Head of caudate nucleus (tissue), 42 donors: ENCODE measurements at places on chromosomes 1 and 21.

GRCh38 chr1:88984569-88984968 lies 7.9 kb downstream of the KYAT3 start:
- DNase-seq, result no peak

- no peak for DNase-seq
Measured at GRCh38 chr1:57586842-57587241, 163.0 kb upstream of the DAB1 start.

DNA sequence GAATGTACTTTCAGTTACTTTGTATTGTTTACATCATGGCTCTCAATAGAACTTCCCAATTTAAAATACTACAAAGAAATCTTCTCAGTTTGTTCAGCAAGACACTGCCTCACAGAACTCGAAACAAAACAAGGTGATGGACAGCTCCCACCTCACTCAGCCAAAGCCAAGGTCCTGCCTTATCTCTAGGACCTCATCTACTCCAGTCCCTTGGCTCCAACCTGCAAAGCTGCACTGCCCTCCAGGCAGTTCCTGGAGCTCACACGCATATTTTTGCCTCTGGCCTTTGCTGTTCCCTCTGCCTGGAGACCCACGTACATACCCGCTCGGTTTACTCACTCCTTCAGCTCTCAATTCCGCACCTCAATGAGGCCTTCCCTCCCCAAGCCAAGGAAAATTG lies 40.3 kb downstream of the MCOLN2 start:
- no peak for DNase-seq

DNA sequence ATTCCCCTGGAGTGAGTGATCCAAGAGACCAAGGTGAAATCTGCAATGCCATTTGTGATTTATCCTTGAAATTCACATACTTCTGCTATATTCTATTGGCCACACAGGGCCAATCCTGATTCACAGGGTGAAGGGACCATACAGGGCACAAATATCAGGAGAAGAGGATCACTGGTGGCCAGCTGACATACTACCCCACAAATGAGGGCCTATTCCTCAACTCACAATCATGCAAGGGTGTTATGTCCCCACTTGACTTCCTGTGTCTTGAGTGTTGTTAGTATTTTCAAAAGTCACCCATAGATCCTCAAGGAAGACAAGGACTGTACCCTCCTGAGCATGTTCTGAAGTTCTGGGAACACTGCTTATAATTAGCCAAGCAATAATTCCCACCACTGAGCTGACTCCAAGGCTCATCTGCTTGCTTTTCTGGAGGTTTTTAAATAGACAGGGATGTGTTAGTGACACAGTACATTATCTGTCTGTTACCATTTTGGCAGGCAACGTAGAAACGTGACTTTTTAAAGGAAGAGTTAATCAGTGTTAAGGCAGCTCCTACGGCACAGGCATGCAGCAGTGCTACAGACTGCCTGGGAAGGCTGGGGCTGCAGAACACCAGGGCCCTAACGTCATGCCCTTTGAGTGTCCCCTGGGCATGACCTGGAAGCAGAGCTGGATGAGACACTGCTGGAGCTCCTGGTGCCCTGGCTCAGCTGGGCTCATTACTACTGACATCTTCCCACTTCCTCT lies 137.4 kb downstream of the FAM78B start:
- no peak for DNase-seq

- DNase-seq, result no peak
Measured at GRCh38 chr1:246208105-246208504, 299.0 kb downstream of the SMYD3 start.

GRCh38 chr1:1305300-1306069 lies 2.2 kb downstream of the ACAP3 start:
- DNase-seq, result peak; percentile 61

GRCh38 chr1:98763488-98764150 lies 102.1 kb downstream of the SNX7 start:
- no peak for DNase-seq

- no peak for DNase-seq
Measured at GRCh38 chr1:226293553-226293920, 15.4 kb downstream of the LIN9 start.

DNA sequence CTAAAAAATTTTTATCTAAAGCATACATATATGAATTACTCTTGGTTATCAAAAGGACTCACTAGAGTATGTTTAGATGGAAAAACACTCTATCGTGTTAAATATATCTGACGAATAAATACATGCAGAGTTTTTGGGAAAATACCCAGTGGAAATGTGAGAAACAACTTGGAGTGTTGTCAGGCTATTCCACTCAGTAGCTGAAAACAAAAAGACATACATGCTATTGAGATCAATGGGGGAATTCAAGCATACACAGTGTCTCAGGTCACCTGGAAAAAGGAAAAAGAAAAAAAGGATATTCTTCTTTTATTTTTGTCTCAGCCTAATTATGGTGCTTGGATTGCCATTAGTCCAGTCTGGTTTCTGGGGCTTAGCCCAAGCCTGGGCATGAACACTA lies 247.0 kb upstream of the LYPLAL1 start:
- DNase-seq, result no peak

DNA sequence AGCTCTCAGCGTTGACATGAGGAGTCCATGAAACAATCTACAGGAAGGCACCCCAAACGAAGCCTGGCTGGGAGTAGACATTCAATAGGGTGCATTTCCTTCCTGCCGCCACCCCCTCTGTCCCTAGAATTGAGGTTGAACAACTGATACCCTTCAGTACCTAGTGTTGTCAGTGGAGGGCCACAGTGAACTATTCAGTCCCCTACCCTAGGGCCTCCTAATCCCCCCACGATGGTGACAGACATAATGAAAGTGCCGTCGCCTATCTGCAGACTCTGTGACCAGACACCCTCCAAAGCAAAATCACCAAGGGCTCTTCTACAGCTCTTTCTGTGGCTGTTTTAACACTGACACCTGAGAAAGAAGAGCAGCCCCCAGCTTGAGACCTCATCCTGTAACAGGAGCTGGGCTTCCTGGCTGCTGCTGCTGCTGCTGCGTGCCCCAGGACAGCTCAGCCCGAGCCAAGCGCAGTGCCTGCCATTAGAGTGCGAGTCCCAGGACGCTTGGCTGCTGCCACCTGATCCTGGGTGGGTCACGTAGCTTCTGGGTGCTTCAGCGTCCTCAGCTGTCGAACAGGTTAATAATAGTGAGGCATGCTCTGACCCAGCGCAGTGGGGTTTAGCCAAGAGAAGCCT lies 183.0 kb downstream of the ZBTB18 start:
- DNase-seq, result no peak

GRCh38 chr1:203990118-203990517 lies 82.8 kb upstream of the SOX13 start:
- DNase-seq, result no peak

GRCh38 chr21:43900690-43901089 lies 35.7 kb downstream of the AGPAT3 start:
- DNase-seq, result no peak

GRCh38 chr21:22965455-22966135 lies 1967.4 kb downstream of the NCAM2 start:
- DNase-seq, result no peak

- DNase-seq, result peak; percentile 45
Measured at GRCh38 chr1:147890177-147890790, 12.3 kb upstream of the GJA8 start.

DNA sequence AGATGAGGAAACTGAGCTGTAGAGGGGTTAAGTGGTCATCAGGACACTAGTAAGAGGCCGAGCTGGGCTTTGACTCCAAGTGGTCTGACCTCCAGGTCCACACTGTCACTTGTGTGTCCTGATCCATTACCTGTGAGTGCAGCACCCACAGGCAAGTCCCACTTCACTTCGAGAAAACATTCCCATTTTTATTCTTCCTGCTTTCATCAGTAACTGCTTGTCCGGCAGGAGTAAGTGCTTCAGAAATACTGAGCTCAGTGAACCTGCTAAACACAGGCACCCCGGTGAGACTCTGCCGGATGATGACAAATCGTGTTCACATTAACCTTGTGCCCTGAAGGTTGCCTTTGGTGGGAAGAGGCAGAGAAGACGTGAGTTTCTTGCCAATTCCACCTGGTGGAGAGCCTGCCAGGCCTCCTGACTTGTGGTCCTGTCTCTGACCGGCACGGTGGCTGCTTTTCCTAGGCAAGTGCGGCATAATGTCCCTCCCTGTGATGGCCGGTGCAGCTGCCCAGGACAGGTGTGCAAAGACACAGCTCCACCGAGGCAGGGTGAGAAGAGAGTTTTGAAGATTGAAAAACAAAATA lies 29.4 kb downstream of the ZBTB18 start:
- no peak for DNase-seq

DNA sequence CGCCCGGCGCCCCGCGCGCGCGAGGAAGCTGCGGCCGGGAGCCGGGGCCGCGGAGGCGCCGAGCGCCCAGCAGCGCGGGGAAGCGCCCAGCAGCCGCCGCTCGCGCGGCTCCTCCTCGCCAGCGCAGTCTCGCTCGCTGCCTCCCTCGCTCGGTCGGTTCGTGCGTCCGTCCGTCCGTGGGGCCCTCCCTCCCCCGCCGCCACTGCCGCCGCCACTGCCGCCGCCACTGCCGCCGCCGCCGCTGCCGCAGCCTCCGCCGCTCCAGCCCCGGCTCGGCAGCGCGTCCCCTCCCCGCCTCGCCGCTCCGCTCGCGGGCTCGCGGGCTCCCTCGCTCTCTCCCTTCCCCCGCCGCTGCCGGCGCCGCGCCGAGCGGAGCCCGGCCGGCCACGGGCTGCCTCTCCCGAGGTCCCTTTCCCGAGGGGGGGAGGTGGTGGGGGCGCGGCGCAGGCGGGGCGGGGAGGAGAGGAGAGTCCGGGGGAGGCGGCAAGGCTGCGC lies at the start of gene KCND3:
Gene KCND3 (minus strand): TSS at position 138 of the 495 bp plus-strand sequence.
- DNase-seq, result peak; percentile 68

DNA sequence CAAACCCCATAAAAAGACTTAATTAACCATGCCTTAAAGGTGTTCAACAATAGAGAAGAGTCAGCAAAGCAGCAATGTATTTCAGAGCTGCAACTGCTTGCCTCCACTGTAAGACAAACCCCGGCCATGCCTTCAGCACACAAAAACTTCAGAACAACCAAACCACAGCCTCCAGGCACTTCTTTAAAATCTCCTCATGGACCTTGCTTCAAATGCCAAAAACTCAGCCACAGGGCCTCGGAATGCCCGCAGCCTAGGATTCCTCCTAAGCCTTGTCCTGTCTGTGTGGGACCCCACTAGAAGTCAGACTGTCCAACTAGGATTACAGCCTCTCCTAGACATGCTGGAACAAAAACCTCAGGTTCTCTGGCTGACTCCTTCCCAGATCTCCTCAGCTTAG lies 208.1 kb upstream of the DUSP10 start:
- no peak for DNase-seq

GRCh38 chr1:205430696-205431305 lies 8.9 kb upstream of the LEMD1 start:
- peak; percentile 61 for DNase-seq
